ENCODE measurements at places on chromosomes 1 and 21.

DNA sequence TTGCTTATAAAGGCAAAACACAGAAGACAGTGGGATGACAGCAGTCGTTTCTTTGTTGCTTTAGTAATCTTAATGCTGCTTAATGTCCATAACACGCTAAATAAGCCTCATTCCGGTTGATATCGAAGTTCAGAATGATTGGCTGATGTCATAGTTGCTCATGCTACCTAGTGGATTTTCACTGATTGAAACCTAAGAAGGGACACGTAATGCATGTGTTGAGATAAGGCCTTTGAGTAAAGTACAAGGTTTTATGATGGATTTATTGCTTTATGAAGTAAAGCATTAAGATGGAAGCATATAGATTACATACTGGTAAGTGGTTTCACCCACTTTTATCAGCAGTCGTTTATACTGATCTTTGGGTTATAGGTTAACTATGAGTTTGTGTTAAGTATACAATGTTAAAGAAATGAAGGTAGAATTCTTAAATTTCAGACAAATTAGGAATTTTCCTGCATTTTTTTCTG lies 25.1 kb downstream of the IARS2 start:
- DNase-seq: no peak

GRCh38 chr21:15706696-15707095 lies 23.1 kb upstream of the USP25 start:
- no peak for DNase-seq

DNA sequence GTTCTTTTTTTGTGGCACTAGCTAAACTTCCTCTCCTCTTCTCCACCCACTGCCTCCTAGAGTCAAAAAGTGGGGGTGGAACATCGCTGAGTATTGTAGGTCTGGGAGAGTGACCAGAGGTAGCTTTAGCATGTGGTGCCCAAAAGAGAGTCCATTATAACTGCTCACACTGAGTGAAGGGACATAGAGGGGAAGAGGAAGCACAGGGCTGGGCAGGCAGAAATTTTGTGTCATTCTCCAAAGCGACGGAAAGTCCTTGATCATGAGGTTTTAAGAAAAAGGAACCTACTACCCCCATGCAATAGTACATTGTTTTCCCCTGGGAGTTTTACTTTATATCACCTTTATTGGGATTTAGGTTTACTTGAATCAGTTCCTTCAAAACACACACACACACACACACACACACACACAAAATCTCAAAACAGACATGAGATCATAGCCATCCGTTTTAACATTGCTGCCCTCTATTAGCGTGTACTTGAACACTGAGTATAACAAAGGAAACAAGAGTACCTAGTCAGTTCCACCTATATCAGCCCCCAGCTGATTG lies 4.1 kb downstream of the CD84 start:
- DNase-seq: no peak

DNA sequence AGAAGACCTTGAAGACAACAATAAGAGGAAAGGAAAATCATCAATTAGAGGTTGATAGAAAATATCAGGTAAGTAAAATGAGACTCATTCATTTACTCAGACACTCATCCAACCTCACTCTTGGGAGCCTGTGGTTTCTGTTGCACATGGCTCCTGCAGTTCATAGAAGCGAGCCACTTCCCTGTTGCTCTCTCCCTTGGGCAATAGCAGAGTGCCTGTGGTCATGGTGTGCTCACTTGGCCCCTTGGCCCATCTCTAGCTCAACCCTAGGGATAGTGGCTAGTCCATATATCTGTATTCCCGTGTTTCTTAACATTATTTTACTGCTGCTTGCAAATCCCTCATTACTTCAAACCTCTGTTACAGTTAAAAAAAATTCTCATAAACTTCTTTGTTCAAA lies 368.6 kb downstream of the PTPRC start:
- no peak for DNase-seq

GRCh38 chr1:34324879-34325440 lies 148.3 kb downstream of the C1orf94 start:
- no peak for DNase-seq

DNA sequence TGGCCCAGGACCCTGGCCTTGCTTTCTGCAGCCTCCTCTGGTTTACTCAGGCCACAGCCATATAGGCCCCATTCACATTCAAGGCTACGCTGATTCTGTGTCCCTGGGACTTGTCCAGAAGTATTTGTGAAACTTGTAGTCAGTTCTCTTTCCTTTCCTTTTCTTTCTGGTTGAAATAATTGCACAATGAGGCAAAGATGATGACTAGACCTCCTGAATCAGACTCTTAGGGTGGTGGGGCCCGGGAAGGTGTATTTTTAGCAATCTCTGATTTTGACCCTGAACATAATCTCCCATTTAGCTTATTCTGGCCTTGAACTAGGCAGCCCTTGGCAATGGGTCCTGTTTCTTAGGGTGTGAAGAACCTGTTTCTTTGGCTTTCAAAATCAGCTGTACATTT lies 39.9 kb downstream of the STUM start:
- no peak for DNase-seq

GRCh38 chr1:182588500-182589396 lies at the start of gene RNASEL:
Gene RNASEL (minus strand): TSS chr1:182589256. CDS start chr1:182586806, 2,450 bp downstream.
- peak; percentile 48 for DNase-seq

DNA sequence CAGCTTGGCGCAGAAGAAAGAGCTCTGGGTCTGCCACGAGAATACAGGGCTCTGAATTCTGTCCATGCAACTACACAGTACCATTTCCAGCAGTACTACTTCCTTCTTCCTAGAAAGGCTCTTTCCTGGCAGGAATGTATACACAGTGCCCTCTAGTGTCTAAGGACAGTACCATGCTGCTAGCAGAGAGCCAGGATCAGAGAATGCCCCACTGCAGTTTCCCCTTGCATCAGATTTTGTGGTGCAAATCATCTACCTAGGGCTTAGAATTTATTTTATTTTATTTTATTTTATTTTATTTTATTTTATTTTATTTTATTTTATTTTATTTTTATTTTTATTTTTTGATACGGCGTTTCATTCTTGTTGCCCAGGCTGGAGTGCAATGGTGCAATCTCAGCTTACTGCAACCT lies 50.8 kb downstream of the PAX7 start:
- DNase-seq: no peak

GRCh38 chr1:217211486-217211885 lies 419.4 kb downstream of the GPATCH2 start:
- DNase-seq: no peak

GRCh38 chr21:44820851-44821250 lies 3.0 kb upstream of the SUMO3 start:
- DNase-seq: no peak

- DNase-seq: no peak
Observed at GRCh38 chr1:54276617-54277450, 76.9 kb downstream of the MRPL37 start.

DNA sequence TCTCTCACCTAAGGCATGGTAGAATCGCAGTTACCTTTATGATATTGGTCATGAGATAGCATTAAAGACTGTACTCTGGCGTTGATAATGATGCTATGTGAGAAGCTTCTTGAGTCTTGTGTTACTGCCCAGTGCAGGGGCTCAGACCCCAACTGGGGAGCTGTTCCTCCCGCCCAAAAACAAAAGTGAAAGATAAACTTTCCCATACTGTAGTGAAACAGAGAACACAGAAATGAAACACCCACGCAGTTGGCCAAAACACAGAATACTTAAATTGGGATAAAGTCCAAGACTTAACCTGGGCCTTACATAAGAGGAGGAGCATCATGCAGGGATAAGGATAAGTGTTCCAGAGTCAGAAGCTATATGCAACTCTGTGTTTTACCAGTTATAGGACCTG lies 130.6 kb downstream of the HHIPL2 start:
- no peak for DNase-seq

- DNase-seq: no peak
Observed at GRCh38 chr1:25545767-25546166, 2.4 kb downstream of the LDLRAP1 start.

DNA sequence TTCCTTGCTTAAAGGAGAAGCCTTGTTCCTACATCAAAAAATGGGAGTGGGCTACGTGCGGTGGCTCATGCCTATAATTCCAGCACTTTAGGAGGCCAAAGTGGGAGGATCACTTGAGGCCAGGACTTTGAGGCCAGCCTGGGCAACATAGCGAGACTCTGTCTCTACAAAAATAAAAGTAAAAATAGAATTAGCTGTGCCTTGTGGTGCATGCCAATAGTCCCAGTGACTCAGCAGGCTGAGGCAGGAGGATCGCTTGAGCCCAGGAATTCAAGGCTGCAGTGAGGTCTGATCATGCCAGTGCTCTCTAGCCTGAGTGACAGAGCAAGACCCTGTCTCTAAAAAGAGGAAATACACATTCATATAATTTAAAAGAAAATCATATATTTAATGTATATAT lies 127.1 kb downstream of the C1orf21 start:
- DNase-seq: no peak

- DNase-seq: no peak
Observed at GRCh38 chr1:194968916-194969315, 1639.3 kb downstream of the KCNT2 start.

GRCh38 chr1:176656257-176656995 lies 193.5 kb downstream of the PAPPA2 start:
- DNase-seq: no peak

- no peak for DNase-seq
Observed at GRCh38 chr21:33348706-33349105, 23.9 kb downstream of the IFNAR1 start.

DNA sequence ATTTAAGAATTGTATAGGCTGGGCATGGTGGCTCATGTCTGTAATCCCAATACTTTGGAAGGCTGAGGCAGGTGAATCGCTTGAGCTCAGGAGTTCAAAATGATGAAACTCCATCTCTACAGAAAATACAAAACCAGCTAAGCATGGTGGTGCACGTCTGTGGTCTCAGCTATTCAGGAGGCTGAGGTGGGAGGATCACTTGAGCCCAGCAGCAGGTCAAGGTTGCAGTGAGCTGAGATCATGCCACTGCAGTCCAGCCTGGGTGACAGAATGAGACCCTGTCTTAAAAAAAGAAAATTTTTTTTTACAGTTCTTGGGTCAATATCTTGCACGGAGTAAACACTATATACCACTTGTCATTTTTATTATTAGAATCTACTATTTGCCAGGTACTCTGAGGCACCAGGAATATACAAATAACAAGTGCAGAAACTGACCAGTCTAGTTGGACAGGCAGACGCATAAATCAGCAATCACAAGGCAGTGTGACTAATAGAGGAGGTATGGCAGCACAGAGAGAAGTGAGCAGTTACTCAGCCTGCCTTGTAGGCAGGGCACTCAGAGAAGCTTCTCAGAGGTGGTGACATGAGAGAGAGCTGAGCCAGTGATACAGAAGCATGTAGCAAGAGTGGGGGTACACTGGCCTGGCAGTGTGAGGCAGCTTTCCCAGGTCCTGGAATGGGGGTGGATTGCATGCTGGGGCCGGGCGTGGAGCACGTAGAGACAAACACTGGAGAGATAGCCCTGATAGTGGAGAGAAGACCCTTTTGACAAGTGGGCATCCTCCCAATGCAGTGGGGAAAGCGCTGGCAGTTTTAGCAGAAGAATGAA lies 8.0 kb downstream of the PHLDA3 start:
- no peak for DNase-seq

- no peak for DNase-seq
Observed at GRCh38 chr1:8643542-8644536, 173.6 kb downstream of the RERE start.

- no peak for DNase-seq
Observed at GRCh38 chr1:52122384-52122783, 19.5 kb upstream of the ZFYVE9 start.

- DNase-seq: no peak
Observed at GRCh38 chr1:245896258-245896657, 610.8 kb downstream of the SMYD3 start.

DNA sequence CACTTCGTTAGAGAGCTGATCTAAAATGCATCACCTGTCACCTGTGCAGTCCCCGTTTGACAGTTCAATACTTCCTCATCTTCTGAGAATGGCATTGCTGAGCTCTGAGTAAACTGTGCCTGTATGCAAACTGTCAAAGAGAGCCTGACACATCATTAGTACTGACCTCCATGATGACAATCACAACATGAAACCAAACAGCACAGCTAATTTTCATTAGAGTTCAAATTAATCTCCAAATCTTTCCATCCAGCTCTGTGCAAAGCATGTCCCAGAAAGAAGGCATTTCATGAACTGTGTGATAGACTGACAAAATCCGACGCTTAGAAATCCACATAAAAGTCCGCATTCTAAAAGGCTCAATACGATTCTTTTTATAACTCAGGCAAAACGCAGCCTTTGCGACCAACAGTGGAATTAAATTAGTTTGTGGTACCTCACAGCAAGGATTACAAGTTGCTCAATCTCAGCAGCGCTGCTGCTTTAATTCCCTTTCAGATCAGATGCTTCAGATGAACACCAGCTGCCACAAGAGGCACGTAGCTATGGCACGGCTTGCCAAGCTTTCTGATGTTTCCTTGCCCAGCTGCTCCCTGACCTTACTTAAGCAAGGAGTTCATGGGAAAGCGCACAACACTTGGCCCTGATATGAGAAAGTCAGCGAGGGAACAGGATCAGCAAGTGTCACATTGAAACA lies 765.5 kb upstream of the PRMT6 start:
- DNase-seq: no peak

GRCh38 chr1:160078512-160079195 lies 2.7 kb upstream of the KCNJ9 start:
- peak; percentile 69 for DNase-seq

DNA sequence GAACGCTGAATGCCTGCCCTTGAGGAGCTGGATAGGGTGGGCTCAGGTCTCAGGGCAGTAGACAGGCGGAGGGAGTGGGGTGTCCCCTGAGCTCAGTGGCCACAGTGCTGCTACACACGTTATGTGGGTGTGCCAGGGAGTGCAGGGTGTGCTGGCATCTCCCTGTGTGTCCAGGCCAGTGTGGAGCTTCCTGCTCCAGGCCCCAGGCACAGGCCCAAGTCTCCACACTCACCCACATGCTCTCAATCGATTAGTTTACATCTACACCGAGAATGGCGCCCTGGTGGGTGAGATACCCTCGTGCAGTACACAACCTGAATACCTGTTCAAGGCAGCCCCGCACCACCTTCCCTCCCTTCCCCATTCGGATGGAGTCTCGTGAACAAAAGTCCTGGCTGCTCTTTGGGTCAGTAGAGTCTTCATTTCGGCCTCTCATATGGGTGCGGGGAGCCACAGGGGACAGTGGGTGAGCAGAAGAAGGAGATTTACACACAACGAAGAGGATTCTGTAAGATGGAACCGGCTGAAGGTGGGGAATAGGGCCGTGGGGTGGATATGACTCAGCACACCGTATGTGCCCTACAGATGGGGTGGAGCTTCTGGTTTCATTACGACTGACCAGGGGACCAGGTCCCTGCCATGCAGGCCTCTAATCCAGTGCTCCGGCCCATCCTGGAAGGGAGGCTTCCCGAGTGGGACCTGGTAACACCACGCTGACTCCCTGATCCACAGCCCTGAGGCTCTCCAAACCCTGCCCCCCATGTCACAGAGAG lies 93.3 kb downstream of the SPSB1 start:
- DNase-seq: no peak

DNA sequence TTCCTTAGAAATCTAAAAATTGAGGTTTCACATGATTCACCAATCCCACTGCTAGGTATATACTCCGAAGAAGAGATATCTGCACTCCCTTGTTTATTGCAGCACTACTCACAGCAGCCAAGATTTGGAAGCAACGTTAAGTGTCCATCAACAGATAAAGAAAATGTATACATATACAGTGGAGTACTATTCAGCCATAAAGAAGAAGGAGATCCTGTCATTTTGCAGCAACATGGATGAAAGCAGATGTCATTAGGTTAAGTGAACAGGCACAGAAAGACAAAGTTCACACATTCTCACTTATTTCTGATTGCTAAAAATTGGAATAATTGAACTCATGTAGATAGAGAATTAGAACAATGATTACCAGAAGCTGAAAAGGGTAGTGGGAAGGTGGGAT lies 56.4 kb downstream of the RABGAP1L start:
- DNase-seq: no peak

Measured in CD8-positive, alpha-beta T cell (primary cell).